ENCODE measurements at places on chromosomes 1 and 21.

- peak; percentile 20 for DNase-seq
Measured at GRCh38 chr1:40059338-40059959, 18.9 kb downstream of the CAP1 start.

DNA sequence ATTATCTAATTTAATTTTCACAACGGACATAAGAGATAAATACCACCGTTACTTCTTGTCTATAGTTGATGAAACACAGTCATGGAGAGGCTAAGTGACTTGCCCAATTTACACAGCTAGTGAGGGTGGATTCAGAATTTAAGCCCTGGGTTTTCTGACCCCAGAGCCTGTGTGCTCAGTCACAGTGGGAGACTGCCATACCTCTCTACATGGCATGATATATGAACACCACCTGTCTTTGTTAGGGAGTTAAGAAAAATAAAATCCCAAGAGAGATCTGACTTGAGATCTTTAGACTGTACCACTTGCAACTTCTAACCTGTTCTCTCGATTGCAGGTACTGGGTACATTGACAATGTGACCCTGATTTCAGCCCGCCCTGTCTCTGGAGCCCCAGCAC is 40.3 kb downstream of the LAMC2 start:
- no peak for DNase-seq

GRCh38 chr21:41166884-41167283 is 1.1 kb upstream of the BACE2 start:
- no peak for DNase-seq

DNA sequence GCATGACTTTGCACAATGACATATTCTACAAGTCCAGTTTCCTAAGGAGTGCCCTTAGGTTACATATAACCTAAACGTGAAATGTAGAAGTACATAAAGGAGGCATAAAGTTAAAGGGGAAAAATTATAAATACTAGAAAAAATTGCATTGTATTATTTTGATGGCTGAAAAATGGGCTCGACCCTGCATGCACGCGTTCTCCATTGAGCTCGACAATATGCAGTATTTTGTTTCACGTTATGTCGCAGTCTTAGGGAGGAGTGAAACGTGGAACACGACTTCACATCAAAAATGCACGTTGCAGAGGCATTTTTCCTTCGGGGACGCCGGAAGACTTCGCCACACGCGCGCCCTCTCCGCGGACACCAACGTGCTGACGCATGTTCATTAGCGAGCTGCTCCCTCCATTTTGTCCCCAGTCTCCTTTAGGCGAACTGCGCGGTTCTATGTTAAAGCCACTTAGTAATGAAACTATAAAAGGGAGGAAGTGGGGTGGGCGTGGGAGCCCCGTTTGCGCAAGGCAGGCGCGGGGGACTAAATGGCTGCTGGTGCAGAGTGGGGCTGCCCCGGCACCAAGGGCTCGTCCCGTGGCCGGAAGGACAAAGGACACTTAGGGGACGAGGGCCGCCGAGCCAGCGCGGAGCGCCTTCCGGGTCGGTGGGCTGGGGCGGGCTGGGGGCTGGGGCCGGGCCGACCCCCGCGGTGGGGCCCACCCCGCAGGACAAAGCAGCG is 749 bp upstream of the COX20 start:
- DNase-seq, result peak; percentile 86

DNA sequence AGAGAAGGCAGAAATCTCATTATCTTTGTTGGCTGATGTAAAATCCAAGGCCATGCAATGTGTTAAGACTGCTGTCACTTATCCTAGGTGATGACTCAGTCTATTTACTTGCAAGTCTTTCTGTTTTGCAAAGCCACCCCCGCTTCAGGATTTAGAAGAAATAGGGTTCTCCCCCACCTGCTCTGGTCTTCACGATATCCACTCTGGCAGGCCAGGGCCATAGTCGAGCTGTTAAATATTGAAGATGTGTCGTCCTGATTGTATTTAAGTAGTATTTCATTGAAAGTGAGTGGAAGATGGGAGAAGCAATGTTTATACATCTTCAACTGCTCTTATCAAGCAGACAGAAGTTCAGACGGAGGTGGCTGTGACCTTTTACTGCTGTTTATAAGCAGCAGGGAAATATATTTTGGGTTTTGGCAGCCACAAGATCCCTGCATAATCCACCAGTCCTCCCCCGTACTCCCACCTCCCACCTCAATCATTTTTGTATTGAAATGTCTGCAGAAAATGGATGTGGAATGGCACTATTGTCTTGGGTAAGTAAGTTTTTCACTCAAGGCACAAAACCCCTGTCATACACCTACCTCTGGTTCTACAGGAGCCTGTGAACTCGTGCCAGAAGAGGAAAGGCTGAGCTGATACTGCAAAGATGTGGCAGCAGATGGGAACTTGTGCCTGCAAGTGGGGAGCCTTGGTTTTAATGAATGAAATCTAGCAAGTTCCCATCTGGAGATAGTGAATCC is 117.4 kb downstream of the MRPS6 start:
- no peak for DNase-seq

DNA sequence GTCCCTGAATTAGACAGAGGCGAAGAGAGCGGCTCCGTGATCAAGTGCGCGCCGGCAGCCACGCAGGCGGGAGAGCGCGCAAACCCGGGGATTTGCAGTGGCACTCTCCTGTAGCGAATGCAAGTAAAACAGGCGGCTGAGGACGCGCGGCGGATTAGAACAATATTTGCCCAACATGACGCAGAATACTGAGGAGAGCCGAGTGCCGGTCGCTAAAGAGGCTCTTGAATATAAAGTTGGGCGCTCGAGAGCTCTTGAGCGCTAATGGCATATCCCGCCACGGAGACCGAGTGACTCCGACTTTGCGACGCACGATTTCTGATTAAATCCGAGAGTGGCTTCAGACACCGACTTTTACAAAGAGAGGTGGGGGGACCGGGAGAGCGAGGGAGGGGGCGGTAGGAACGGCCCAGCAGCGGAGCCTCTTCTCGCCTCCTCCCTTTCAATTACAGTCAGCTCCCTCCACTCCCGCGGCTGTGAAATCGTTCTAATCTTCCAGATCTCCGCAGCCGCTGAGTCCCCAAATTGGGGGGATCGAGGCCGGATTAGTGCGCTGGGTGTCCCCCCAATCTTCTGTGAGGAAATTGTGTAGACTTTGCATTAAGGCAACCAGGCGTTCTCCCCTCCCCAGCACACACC is 2.3 kb downstream of the PAX7 start:
- DNase-seq, result no peak

DNA sequence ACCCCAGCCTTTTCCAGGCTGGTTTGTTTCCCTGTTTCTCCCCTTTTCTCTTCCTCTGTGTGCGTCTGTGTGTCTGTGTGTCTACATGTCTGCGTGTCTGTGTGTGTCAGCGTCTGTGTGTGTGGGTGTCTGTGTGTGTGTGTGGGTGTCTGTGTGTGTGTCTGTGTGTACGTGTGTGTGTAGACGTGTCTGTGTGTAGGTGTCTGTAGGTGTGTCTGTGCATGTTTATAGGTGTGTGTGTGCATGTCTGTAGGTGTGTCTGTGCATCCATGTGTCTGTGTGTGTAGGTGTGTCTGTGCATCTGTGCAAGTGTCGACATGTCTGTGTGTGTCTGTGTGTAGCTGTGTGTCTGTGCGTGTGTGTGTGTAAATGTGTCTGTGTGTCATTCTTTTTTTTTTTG is 3.3 kb downstream of the TTLL10 start:
- DNase-seq, result no peak
